ENCODE measurements at places on chromosomes 12 and 14.
A peak's percentile ranks its signal among the peaks of the same experiment; 100 is the strongest.

- DNase-seq = no peak
Measured at GRCh38 chr12:55955800-55956508, 9.9 kb downstream of the PMEL start.

DNA sequence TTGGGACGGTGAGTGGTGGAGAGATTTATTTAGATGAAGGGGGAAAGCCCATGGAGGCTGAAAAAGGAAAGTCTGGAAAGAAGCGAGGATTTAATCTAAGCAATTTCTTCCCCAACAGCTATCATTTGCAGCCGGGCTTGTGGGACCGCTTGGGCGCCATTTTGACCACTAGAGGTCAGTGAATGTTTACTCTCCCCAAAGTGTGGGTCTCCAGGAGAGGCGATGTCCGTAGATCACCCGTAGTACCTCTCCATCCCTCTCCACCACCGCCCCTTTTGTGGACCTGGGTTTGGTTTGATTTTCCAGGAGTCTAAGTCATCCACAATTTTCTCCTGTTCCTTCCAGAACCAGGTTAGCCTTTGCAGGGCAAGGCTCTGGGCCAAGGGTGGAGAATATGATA lies 91.2 kb upstream of the PARP11 start:
- DNase-seq = peak; percentile 58

- DNase-seq = no peak
Measured at GRCh38 chr12:85639834-85640233, 196.4 kb downstream of the RASSF9 start.

- no peak for DNase-seq
Measured at GRCh38 chr12:52059582-52060497, 8.6 kb downstream of the NR4A1 start.
